GM23338 (cell line): ENCODE measurements at places on chromosomes 1 and 21.

DNA sequence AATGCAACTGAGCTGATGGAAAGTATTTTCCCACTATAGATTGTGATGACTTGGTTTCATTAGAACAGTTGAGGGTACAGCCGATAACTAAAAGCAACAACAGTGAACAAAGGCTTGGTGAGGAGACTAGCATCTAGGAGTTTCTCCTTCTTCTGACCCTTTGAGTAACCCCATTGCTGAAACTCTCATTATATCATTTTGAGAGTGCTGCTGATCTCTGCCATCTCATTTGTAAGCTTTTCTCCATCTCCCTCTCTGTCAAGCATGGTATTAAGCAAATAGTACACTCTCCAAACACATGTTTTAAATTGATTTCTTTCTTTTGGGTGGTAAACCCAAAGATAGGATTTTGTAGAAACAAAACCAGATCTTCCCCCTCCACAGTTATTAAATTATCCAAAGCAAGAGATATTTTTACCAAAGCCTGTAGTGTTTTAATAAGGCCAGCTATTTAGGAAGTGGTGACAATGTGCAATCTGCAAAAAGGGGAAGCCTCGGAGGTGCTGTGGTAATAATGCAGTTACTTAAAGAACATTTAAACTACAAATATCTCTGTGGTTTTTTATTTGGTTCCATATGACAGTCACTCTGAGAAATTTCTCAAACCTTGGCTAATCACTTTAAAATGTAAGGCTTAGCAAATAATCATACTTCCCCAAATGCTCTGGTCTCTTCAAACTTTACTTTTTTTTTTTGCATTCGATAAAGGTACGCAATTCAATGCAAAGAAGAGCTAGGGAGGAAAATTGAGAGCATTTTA is 287.5 kb downstream of the HLX start:
- DNase-seq: no peak

- no peak for DNase-seq
Measured at GRCh38 chr1:207845109-207845508, 65.8 kb downstream of the CD34 start.

DNA sequence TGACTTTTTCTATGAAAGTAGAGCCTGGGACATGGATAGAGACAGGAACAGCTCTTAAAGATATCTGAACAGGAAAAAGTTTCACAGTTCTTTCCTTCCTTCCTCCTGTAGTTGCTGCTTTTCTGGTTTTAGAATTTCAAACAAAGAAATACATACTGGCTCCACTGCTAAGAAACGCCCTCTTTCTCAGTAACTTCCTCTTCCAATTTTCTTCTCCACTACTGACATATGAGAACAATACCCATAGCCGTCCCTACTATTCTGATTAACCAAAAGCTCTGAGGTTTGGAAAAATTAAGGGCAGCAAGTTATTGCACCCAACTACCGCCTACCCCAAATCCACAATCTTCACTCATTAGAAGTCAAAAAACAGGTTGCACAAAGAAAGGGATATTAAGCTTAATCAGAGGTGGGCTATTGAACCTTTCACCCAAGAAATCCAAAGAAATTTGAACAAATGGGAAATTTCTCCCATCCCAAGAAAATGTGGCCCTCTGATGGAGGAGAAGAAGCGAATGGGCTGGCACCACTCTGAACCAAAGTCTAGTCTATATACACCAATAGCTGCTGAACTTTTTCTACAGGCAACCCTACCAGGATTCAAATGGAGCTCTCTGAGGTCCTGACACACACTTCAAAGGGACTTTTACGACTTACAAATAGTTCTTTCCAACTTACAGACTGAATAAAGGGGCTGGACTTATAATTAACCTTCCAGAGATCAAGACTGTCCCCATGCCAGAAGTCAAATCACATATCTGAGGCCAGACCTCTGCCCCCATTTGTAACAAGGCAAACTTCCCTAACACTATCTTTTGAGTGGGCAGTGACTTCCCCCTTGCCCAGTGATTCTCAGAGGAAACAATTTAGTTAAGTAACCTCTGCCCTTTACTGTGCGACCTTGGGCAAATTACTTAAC is 1.7 kb downstream of the WASF2 start:
- DNase-seq: peak; percentile 30

GRCh38 chr21:44492567-44493385 is 37.5 kb downstream of the LRRC3 start:
- no peak for DNase-seq

GRCh38 chr1:26162220-26162709 is 3.4 kb downstream of the FAM110D start:
- DNase-seq: no peak

GRCh38 chr1:172581779-172582178 is 48.8 kb downstream of the SUCO start:
- peak; percentile 13 for DNase-seq

DNA sequence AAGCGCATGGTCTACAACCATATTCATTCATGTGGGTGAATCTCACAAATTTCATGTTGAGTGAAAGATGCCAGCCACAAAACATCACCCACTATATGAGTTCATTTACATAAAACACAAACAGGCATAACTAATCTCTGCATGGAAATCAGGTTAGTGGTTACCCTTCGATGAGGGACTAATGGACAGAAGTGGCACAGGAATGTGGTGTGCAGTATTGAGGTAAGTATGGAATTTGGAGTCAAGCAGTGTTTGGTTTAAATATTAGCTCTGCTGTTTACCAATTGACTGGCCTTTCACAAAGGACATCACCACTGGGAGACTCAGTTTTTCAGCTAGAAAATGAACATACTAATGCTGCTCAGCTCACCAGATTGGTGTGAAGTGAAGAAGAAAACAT is 24.2 kb downstream of the CCDC185 start:
- no peak for DNase-seq

- no peak for DNase-seq
Measured at GRCh38 chr1:22793647-22794046, 83.0 kb downstream of the EPHB2 start.

- no peak for DNase-seq
Measured at GRCh38 chr21:33670076-33670978, 28.0 kb downstream of the ITSN1 start.

DNA sequence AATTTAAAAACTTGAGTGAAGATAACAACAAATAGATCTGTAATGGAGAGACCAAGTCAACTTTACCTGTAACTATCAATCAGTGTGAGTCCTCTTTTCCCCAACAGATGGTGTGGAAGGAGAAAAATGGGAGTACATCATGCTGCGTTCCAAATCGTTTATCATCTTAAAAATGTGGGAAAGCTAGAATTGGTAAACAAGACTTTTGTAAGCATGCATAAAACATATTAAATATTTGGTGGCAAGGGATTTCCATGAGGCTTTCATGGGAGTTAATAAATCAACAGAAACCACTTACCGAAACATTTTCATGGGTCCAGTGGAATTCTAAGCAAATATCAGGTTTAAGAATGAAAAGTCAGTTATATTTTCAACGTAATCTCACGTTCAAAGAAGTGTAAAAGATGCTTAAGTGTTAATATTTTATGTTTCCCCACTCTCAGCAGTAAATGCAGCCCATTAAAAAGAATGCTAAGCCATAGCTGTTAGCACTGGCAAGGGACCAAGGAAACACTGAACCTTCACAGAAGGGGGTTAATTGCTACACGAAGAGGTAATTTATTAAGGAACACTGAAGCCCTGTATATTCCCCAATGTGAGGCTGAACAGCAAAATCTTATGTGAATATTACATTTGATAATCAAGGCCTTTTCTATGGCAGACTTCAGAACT is 117.0 kb downstream of the ZC3H11B start:
- no peak for DNase-seq

- no peak for DNase-seq
Measured at GRCh38 chr1:30029677-30030076, 693.7 kb downstream of the MATN1 start.

DNA sequence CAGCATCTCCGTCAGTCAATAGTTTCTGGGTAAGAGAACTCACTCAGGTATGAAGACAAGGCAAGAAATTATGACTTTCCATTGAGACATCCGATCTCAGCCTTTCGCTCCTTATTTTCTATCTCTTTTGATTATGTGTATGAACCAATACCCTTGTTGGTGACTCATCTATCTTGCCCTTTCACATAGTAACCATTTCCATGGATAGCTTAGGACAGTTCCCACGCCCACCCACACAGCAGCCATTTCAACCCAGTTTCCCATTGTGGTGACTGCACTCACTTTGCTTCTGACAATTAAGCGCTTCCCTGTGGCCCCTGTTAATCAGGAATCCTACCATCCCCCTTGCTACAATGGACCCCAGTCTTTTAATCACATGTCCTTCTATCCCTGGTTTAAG is 210.6 kb upstream of the ADGRL2 start:
- DNase-seq: no peak

DNA sequence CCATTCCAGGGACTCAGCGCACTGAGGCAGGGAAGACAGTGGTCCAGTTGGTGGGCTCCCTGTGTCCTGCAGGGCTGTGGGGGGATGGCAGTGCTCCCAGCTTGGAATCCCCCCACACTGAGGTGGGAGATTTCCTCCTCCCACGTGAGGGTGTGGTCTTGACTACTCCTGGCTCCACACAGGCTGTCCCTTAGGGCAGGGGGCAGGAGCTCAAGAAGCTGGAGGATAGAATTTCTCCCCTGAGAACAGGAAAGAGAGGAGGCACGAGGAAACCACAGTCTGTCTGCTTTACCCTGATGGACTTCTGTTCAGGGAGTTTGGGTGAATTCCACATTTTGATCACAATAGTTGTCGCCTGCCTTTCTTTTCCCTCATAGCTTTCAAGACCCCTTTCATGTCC is 62.1 kb downstream of the CACNA1E start:
- no peak for DNase-seq

DNA sequence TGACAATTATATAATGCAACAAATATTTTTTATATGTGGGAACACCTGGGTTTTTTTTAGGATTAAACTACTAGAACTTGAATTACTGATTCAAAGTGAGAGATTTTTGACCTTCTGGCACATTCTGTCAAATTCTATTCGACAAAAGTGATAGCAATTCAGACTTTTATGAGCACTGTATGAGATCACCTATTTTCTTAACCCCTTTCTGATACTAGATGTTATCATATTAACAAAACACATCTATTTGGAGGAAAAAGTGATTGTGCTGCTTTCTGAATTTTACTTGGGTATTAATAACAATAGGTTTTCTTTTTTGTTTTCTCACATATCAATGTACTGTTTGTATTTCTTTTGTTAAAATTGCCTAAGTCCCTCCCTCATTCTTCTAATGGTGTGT is 174.9 kb upstream of the GREM2 start:
- no peak for DNase-seq

DNA sequence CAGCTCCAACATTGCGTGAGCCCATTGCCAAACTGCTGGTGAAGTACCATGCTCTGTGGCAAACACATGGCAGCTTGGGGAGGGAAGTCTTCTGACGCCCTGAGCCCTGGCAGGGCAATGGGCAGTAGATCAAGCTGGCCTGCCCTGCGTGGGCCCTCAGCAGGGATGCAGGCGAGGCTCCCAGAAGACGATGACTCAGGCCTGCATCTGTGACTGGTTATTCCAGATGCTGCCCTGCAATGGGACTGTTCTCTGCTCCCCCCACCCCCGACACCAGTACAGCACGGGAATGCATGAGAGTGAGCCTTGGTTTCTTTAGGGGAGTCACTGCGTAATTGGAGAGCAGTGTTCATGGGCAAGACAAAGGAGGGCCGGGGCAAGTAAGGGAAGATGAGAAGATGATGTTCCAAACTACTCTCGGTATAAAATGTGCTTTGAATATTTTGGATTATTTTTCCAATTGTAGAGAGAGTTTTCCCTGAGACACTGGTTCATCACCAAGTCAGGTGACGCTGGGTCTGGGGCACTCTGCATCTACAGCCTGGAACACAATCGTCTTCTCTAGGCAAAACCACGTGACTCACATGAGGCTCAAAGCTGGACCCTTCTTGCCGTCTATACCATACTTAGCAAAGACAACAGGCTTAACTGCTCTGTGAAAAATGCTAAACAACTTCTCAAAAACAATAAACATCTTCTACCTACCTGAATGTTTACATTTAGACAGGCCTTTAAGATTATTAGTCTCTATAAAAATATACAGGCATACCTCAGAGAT is 9.0 kb upstream of the C1orf198 start:
- no peak for DNase-seq

DNA sequence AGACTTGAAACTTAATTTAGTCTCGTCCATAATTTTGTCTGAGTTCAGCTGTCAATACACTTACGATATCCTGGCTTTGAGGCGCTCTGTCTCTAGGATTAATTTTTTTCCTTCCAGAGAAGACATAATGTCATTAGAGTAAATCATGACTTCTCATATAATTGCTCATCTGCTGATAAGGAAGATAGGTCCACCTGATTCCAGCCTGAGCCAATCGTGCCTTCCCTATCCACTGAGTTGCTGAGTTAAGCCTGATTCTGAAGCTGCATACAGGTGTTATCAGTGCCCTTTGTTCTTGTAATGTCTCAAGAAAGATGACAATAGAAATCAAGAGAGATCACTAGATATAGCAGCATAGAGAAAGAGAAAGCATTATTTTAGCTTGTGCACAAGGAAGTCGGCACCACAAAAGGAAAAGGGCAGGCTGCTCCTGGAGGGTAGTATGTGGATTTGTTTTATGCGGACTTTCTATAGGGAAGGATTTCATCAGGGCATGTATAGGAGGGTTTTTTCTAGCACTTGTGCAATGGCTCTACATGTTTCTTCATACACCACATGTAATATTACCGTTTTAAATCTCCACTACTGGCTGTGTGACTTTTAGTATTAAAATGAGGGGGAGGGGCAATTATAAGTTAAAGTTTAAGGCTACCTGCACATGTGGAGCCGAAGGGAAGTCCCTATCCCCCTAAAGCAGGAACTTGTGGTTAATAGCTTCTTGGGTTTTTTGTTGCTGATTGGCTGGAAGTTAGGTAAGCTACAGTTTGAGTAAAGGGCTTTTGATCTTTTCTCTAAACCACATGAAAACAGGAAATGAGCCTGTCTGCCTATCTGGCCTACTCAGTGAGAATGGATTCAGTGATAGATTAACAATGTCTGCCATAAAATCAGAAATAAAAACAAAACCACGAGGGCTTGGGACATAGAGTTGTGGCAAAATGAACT is 133.4 kb downstream of the PLPPR5 start:
- DNase-seq: peak; percentile 41

- no peak for DNase-seq
Measured at GRCh38 chr1:24373710-24374109, 39.9 kb downstream of the STPG1 start.

- DNase-seq: peak; percentile 33
Measured at GRCh38 chr1:182739545-182739944, 50.0 kb upstream of the NPL start.

DNA sequence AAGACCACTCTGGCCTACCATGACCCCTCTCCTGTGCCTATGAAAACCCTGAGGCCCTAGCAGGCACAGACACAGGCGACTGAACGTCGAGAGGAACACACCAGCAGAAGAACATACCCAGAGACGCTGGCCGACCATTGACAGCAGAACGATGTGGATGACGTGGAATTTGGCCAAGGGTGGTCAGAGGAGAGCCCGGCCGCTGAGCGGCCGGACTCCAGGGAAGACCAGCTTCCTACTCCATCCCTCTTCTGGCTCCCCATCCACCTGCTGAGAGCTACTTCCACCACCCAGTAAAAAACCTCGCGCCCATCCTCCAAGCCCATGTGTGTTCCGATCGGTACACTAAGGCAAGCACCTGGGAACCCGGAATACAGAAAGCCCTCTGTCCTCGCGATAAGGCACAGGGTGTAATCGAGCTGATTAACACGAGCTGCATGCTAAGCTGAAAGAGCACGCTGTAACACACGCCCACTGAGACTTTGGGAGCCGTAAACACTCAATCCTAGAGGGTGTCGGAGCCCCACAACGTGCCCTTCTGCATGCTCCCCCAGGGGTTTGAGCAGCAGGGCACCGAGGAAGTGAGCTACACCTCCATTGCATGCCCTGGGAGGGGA is 150.3 kb downstream of the CENPF start:
- no peak for DNase-seq

GRCh38 chr1:27381969-27382762 is 967 bp downstream of the CD164L2 start:
- no peak for DNase-seq
